ENCODE measurements at places on chromosomes 6 and 20.

DNA sequence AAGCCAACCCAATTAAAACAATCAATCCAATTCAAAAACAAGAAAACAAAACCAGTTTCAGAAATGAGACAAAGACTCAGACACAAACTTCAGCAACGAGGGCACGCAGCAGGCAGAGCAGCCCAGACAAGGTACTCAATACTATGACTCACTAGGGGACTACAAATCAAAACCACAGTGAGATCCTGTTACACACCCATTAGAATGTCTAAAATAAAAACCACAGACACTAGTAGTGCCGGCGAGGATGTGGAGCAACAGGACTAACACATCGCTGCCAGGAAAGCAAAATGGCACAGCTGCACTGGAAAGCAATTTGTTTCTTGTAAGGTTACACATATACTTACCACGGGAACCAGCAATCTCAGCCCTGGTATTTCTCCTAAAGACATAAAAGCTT is 28.4 kb upstream of the MAS1L start:
- DNase-seq = peak; percentile 14

DNA sequence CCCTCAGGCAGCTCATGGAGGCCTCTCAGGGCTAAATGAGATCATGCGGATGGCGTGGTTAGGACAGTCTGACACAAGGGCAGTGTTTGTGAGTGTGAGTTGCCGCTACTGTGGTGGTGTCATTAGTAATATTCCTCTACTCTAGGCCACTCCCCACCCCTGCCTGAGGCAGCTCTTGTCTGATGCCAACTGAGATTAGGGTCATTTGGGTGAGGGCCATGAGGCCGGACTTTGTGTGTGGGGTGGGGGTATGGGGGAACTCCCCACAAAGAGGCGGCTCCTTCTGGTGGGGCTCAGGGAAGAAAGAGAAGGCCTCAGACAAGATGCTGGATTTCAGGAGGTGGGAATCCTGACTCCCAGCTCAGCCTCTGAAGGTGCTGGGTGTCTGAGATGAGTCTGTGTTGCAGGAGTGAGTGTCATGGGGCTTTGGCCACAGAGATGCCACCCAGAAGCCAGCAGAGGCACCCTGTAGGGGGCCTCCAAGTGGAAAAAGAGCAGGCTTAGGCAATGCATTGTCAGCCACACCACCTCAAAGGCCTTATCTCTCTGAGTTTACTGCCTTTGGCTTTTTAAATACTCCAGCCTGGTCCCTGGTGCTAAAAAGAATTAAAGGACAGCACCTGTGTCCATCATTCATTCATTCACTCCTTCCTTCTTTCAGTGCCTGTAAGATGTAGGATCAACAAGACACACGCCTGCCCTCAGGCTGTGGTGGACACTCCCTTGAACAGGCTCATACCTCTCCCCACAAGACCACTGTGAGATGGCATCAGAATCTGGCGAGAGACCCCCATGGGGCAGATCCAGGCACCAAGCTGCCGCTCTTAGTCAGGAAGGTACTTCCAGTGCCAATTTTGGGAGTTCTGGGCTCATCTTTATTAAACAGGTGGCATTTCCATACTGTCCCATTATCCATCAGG is 175.2 kb downstream of the MRPL14 start:
- no peak for DNase-seq

DNA sequence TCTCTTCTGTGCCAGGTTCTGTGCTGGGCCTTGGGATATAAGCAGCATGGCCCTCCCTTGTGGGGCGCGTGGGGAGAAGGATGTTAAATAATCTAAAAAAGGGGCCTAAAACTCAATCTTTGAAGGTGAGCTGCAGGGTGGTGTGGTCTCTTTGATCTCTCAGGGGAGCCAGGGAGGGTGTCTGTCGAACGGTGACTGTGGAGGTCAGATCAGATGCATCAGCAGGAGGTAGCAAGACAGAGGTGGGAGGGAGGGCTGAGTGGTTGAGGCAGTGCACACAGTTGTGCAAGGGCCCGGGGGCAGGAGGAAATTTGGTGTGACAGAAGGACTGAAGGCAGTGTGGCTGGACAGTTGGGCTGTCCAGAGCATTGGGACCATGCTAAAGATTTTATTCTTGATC is 287.3 kb downstream of the BMP7 start:
- no peak for DNase-seq

- DNase-seq = no peak
Observed at GRCh38 chr6:14520536-14520935, 403.0 kb downstream of the CD83 start.

DNA sequence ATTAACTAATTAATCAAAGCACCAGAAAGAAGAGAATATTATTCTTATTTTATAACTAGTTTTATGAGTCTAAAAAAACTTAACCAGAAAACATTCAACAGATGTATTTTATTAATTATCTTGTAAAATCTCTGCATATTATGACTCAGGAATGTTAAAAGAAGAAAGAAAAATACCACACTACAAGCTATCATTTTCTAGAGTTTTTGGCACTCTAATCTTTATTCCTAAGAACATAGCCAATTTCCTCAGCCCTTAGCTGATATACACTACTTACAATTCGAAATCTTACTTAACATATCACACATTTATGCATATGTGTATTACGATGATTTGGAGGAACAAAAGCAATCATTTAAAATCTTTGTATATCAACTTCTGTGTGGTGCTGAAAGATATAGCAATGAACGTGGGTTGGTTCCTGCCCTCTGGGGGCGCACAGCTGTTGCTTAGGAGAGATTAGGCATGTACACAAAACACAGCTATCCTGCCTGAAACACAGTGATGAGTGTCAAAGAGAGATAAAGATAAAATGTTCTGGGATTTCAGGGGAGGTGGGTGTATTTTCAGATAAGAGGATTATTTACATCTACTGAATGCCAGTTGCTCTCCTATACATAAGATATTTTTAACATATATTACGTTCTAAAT is 404.5 kb downstream of the SYNE1 start:
- no peak for DNase-seq

DNA sequence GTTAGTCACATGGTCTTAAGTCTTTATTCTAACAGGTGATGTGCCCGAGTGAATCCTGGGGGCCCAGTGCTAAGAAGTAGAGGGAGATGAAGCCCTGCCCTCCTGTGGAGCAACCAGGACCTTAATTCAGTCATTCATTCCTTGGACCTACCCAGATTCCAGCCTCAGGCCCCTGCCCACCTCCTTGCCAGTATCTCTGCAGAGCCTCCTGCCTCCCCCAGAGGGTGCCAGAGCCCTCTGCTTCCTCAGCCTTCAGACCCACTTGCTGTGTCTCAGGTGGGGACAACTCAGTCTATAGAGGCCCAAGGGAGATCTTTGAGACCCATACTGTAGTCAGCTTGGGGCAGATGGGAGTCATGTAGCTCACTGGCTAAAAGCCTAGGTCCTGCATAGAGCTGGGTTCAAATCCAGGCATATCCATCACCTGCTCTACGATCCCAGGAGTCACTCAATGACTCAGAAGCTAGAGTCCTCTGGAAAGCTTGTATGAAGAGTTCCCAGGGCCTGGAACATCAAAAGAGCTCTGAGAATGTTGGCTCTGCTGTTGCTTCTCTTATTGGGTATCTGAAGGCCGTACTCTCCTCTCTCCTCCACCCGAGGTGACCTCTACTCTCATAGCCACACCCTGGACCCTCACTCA is 3.9 kb upstream of the SIGLEC1 start:
- no peak for DNase-seq

- no peak for DNase-seq
Observed at GRCh38 chr6:75449630-75450206, 43.9 kb downstream of the FILIP1 start.

All from DMS79 treated with DMSO at 0.1 percent for 48 hours (cell line).